ENCODE measurements at places on chromosomes 3 and 15.

DNA sequence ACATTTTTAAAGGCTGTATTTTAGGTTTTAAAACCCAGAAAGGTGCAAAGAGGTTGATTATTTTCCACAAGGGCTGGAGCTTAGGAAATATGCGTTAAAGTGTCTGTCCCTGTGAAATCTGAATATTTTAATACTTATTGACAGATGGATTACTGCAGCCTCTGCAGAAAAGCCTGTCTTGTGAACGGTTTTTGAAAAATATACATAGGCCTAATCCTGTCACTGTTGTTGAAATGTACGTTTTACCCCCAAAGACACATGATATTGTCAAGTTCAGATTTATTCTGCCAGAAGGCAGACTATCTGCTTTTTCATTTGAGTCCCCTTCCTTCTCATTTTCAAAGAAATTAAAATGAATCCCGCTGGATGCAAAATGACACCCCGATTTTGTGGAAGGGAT lies 2.2 kb upstream of the BCL6 start:
- no peak for DNase-seq

DNA sequence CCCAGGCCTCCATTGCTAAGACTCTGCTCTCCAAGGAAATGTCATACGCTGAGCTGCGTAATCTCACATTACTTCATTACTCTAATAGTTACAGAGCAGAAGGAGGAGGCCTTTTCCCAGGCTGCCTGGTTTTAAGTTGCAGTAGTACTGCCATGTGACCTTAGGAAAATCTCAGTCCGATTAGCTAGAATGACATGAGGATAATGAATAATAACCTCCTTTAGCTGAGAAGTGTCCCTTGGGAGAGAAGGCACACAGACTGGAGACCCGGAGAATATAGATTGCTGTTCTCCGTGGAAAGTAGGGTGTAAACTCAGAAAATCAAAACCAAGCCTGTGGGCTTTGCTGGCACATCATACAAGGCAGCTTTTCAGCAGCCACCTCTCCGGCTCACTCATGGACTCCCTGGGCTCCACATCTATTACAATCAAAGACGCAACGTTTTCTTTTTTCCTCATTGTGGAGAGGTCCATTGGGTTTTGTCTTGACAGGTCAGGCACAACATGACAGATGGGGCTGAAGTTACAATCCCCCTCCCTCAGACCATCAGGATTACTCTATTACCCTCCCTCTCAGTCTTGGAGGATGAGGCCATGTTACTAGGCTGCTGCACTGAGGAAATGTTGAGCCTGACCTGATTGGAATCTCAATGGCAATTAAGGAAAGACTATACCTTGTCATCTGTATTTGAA lies 134.8 kb upstream of the MB21D2 start:
- DNase-seq: peak; percentile 47

DNA sequence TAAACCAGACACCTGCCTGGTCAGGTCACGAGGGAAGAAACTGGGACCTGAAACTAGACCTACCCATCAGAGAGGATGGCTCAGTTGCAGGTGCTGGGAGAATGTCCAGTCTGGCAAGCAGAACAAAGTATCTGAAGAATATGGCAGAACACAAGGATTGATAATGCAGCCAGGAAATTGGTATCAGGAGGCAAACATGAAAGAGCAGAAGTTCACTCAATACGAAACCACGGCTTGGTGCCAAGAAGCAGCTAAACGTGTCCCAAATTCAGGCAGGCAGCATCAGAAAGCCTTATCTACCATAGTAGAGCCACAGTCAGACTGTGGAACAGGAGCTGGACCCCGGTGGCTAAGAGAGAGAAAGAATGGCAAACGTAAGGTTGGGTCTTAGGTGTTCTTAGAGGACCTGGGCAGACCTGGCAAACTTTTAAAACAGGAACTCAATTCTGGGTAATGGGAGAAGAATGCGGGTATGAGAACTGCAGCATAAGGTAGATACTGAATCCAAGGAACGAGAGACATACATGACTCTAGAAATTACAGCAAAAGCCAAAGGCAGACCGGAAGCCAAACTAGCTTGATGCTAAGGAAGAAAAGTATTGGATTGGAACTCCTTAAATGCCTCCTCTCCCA lies 169.0 kb upstream of the NECTIN3 start:
- no peak for DNase-seq

- no peak for DNase-seq
Observed at GRCh38 chr15:35038626-35039451, 46.3 kb downstream of the NANOGP8 start.

DNA sequence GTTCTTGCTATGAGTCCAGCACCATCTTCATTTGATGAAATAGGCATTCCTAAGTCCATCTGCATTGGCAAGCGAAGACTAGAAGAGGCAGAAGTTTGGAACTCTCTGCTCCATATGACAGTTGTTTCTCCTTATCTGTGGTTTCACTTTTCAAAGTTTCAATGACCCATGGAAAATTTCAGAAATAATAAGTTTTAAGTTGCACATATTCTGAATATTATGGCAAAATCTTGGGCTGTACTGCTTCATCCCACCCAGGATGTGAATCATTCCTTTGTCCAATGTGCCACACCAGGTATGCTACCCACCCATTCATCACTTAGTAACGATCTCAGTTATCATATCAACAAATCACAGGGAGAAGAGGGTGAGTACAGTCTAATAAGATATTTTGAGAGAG lies 647.9 kb downstream of the GRM7 start:
- DNase-seq: no peak

DNA sequence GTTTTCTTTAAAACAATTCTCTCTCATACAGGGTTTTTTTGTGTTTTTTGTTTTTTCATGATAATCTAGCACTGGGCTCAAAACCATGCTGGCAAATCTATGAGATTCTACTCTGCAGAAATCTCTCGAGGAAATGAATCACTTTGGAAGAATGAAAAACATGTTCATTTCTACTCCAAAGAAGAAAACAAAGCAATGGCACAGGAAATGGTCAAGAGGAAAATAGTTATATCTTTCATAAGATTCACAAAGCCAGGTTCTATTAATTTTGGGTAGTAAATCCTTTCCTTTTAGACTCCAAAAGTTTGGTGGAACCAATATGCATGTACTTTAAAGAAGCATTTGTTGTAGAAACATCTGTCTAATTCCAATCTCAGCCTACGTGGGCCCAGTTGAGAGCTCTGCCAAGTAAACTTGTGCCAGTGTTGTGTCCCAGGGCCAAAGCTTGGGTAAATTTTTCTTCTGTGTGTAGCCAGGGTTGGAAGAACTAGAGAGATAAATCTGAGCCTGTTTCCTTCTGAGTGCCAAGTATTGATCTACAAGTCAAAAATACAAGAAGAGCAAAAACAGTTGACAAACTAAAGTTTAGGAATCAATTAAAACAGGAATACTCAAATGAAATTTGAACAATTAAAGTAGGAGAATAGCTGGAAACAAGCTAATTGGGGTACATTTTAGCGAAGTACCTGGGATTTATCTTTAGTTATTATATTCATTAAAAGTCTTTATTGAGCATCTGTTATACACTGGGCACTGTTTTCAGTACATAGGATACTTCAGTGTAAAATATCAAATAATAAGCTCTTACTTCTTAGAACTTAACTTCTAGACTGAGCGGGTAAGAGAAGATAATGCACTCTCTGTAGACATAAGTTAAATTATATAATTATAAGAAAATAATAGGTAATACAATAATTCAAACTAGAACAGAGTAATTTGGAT lies 657.5 kb upstream of the NECTIN3 start:
- no peak for DNase-seq

DNA sequence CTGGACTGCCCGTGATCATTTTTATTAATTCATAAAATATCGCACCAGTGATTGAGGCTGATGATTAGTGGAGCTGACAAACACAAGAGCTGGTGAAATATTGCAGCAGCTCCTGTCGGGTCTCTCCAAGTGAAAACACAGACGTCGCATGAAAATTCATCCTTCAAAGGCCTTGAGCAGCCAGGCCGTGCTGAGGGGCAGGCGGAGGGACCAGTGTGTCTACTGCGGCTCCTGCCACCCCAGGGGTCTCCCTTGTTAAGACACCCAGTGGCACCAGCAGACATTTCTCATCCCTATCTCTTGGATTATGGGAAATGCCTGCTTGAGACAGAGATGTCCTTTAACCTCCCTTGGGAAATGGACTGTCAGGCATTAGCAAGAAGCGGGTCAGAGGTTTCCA lies 289.4 kb upstream of the TLE3 start:
- DNase-seq: peak; percentile 77

DNA sequence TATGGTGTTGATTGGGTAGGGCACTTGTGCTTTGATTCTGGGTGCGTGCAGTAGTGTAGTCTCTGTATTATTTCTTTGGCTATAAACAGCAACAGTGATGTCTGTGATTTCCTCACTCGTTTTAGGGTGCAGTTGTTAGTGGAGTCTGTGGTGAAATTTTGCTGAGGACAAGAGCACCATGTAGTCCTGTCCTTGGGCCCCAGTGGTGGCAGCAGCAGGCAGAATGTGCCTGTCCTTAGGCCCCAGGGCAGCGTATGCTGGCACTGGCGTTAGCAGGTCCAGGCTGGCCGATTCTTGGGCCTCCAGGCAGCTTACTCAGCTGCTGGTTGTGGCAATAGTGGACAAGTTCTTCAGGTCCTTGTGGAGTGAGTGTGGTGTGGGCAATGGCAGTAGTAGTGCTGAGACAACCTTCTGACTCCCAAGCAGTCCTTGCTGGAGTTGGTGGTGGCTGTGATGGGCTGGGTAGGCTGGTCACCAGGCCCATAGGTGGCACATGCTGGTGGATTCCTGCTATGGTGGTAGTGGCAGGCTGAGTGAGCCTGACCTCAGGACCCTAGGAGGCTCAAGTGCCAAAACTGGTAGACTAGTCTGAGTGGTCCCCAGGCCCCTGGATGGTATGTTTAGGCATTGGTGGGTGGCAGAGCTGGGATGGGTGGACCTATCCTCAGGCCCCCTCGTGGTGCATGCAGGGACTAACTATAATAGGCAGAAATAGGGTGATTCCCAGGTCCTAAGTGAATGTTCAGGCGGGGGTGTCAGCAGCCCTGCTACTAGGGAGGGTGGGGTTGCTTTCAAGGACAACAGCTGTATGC lies 56.3 kb downstream of the TNFAIP8L3 start:
- DNase-seq: no peak

DNA sequence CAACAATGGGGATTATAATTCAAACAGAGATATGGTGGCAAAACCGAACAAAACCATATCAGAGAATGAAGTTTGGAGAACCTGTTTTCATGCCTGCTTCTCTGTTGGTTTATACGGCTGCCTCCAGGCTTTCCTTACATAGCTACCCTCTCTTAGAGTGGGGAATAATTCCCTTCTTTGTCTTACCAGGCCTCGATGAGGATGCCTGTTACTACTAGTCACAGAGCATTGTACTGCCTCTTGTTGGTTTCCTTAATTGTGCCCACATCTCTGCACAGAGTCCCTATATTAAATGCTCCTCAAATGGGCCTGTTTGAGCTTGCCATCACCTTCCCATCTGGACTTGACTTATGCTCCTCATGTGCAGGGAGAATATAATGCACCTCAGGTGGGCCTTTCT lies 92.9 kb downstream of the NCEH1 start:
- no peak for DNase-seq

DNA sequence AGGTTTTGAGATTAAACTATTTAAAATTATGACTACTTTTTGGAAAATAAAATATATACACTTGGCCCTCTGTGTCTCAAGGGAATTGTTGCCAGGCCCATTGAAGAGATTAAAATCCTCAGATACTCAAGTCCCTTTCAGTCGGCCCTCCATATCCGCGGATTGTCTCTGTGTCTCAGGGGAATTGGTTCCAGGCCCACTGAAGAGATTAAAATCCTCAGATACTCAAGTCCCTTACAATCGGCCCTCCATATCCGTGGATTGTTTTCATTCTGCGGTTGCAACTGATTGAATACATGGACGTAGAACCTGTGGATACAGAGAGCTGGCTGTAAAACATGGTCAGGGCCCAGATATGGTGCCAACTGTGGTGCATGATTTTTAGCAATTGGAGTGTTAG lies 15.7 kb upstream of the LRCH3 start:
- no peak for DNase-seq

DNA sequence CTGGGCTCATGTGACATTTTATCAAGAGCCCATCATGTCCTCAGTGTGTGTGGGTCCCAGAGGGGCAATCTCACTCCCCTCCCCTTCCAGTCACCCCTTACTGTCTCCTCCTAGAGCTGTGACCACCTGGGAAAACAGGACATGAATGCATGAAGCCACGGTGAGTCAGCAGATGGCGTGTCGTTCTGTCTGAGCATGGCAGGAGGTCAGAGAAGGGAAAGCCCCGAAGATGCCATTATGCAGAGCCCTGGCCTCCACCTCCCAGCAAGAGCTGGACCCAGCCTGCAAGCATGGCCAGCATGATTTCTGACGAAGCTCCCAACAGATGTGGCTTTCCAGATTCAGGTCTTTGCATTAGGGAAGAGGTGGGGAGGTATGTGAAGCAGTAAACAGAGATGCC lies 118.5 kb downstream of the TLE3 start:
- no peak for DNase-seq

DNA sequence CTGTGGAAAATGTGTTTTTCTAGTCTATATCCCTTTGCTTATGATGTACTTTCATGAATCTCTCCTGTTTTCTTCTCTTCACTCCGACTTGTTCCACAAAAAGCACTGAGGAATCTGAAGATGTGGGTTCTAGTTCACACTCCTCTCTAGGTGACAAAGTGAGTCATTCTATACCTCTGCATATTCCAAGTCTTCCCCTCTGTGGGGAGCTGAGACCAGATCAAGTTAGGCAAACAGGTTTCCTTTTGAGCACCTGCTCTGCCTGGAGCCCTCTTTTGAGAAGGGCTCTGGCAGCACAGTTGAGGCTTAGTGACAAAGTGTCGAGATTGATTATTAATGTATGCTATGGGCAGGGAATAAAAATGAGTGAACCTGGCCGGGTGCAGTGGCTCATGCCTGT lies 82.4 kb upstream of the VGLL4 start:
- DNase-seq: no peak

DNA sequence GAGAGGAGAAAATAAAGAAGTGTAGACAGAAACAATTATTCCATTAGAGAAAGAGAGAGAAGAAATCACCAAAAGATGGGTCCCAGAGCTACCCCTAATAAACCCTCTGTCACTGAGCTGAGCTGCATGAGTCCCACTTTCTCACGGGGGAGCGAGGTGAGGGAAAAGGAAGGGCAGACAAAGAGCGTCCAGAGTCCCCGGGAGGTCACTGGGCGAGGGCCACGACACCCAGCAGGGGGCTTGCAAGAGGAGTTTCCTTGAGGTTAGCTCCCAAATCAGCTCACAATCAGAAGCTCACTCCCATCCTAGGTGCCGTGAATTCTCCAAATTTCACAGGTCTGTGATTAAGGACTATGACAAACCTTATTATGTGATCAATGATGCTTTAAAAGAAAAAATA lies 62.3 kb downstream of the XXYLT1 start:
- DNase-seq: no peak

DNA sequence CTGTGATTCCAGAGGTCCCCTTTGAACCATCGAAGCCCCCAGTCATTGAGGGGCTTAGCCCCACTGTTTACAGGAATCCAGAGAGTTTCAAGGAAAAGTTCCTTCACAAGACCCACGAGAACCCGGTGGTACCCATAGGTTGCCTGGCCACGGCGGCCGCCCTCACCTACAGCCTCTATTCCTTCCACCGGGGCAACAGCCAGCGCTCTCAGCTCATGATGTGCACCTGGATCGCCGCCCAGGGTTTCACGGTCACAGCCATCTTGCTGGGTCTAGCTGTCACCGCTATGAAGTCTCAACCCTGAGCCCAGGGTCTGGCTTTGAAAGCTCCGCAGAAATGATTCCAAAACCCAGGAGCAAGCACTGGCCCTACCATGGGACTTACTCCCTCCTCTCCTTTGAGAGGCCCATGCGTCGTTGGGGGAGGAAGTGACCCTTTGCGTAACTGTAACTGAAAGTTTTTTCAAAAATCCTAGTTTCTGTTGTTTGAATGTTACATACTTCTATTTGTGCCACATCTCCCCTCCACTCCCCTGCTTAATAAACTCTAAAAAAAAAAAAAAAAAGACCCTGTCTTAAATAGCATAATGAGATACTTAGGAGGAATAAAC lies 85.1 kb upstream of the CSPG5 start:
- no peak for DNase-seq
